CD4-positive, alpha-beta T cell treated with Interleukin-12 subunit alpha and Interleukin-12 subunit beta, for 1 hour (primary cell): ENCODE measurements at places on chromosomes 1 and 21.

DNA sequence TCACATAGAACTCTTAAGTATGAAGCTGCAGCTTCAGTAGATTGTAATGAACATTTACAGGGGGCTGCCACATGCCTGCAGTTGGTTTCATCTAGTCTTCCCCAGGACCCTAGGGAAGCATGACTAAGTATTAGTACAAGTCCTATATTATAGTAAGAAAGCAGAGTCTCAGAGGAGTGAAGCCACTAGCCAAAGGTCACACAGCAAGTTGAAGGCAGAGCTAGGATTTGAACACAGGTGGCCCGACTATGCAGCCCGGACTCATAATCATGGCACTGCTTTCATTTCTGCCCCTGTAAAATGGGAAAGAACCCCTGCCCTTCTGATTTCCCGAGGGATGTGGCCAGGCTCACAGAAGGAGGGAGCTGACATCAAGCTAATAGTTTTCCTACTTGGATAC is 8.4 kb upstream of the CRYBG2 start:
- no peak for DNase-seq

GRCh38 chr1:14803002-14803789 is 204.7 kb downstream of the KAZN start:
- no peak for DNase-seq

- DNase-seq: no peak
Observed at GRCh38 chr1:20893931-20894330, 106.8 kb upstream of the HP1BP3 start.

- DNase-seq: no peak
Observed at GRCh38 chr21:44426663-44427191, 28.6 kb upstream of the LRRC3 start.

DNA sequence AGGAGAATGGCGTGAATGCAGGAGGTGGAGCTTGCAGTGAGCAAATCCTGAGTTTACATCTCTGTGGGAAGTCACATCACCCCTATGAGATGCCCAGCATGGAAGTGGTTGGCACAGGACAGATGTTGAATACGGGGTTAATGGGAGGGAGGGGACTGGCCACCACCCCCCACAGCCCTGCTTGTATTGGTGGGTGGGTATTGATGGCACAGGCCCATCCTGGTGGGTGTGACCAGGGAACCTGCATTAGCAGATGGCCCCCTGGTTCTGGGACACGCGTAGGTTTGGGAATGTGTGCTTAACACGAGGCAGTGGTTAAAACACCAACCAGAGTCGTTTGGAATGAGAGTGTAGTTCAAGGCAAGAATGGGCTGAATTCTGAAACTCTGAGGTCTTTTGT is 117.9 kb downstream of the PRDM2 start:
- DNase-seq: no peak

DNA sequence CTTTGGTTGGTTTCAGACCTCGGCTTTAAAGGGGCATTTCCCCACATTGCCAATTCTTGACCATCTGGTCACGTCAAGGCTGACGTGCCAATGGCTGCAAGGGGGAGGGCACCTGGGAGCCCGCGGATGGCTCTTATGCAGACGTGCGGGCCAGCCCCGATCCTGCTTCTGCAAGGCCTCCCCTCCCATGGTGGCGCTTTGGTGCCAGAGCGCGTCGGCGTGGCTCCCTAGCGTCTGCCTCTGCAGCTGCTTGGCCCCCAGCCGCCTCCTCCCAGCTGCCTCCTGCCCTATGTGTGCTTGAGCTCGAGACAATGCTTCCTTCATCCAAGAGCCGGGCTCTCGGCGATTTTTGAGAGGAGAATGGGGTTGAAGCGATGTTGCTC is 29.1 kb downstream of the SKI start:
- no peak for DNase-seq

DNA sequence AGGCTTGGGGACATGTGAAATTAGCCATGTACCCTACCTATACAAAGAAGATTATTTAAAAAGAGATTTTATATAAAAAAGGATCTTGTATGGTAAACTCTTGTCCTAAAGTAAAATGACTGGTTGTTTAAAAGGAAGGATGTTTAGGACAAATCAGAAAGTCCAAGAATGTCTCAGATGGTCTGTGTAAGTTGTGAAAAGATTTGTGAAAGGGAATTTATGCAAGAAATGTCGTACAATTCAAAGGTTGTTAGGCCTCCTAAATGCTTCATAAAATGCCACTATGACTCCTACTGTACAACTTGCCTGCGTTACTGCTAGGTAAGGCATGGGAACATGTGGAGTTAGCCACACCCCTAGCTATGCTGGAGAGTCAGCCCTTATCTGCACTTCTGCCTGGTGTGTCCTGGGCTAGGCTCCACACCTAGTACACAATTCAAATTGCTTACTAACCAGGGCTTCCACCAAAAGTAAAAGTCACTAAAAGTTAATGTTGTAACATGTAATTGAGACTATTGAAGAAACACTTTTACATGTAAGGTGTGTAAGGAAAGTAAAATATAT is 19.7 kb downstream of the PRDX6 start:
- DNase-seq: no peak

- DNase-seq: no peak
Observed at GRCh38 chr21:25997788-25998611, 172.6 kb downstream of the APP start.

DNA sequence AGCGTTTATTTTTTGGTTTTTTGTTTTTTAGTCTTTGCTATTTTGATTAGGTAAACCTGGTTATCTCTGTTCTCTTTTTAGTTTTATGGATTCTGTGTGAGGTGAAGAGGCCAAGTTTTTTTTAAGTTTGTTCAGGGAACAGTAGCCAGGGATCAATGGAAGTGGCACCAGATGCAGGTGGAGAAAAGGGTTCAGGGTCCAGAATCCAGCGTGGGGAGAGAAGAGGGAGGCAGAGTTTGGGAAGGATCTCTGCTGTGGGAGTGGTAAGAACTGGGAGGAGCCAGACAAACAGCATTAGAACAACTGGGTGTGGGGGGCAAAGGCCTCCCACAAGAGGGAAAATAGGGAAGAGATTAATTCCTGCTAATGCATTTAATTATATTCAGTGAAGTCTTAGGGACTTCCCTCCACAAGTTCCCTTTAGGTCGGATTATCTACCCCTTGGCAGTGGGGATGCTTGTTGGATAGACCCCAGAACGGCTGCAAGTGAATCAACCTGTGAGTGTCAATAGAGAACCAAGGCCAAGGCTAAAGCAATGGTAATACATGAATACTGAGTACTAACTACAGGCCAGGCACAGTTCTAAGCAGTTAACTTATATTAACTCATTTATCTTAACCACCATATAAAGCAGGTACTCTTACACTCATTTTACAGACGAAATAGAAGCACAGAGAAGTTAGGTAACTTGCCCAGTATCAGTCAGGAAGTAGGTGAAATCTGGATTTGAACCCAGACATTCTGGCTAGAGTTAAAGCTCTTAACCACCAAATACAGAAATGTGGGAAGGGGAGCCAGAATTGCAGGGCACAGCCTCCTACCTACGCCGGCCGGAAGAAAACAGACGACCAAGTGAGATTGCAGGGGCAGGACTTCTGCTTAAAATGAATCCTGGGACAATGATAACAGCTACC is 498 bp downstream of the GNAT2 start:
- no peak for DNase-seq

GRCh38 chr1:85453640-85454194 is 11.2 kb downstream of the DDAH1 start:
- no peak for DNase-seq

GRCh38 chr1:9720785-9721605 is 69.5 kb downstream of the PIK3CD start:
- no peak for DNase-seq

DNA sequence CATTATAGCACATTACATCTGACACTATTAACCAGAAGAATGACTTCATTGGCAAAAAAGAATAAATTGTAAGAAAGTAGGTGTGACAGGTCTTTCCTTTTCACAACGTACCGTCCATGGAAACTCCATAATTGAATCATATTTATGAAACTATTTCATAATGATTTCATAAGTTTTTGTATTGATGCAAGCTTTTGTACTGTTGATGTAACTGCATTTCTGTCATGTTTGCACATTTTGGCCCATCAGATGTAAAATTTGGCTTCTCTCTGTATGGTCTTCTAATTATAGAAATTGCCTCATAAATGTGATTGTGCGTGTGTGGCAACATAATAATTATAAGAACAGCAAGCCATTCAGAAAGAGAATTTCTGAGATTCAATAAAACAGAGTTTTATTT is 180.7 kb upstream of the ZNHIT6 start:
- no peak for DNase-seq

DNA sequence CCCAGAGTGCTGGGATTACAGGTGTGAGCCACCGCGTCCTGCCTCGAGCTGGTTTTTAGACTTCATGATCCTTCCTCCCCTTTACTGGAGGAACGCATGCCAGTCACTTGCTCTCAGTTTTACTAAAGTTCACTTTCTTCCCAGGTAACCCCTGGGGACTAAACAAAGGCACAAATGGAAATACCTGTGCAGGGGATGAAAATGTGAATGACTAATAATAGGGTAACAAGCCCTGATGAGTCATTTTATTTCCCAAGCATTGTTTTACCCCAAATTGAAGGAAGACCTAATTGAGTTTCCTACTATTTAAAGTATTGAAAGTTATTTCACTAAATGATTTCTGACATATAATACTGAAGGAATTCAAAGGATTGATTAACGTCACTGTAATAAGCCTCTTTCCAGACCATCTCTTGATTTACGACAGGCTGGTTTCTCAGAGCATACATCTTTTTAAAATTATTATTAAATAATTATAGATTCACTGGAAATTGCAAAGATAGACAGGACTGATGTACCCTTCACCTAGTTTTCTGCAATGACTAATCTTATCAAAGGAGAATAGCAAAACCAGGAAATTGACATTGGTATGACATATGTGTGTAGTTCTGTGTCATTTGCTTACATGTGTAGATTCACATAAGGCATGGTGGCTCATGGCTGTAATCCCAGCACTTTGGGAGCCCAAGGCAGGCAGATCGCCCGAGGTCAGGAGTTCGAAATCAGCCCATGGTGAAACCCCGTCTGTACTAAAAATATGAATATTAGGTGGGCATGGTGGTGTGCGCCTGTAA is 53.2 kb upstream of the SOD1 start:
- DNase-seq: no peak

DNA sequence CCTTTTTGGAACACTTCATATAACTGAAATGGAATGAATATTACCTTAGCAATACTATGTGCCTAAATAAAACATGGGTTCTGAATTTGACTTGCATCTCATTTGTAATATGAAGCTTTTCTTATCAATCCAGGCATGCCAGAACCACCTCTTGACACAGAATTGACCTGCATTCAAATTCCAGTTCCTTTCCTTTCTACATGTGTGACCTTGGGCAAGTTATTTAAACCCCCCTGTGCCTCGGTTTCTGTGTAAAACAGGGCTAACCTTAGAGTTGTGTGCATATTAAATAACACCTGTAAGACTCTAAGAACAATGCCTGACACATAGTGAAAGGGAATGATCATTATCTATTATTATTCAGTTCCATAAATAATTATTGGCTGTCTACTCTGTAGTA is 2.0 kb upstream of the NOS1AP start:
- no peak for DNase-seq

DNA sequence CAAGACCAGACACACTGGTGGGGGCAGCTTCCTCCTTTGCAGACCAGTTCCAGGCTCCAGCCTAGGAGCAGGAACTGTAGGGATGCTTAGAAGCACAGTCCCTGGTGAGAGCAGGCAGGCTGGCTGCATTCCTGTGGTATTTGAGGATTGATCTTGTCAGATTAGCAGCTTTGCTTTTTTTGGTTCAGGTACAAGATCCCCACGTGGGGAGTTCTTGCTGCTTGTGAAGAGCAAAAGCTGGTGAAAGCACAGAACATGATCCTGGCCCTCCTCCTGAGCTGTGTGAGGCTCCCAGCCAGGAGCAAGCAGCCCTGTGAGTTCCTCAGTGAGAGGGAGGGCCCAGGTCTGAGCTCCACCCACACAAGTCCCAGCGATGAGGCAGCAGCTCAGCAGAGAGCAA is 75.3 kb upstream of the ARTN start:
- DNase-seq: no peak

DNA sequence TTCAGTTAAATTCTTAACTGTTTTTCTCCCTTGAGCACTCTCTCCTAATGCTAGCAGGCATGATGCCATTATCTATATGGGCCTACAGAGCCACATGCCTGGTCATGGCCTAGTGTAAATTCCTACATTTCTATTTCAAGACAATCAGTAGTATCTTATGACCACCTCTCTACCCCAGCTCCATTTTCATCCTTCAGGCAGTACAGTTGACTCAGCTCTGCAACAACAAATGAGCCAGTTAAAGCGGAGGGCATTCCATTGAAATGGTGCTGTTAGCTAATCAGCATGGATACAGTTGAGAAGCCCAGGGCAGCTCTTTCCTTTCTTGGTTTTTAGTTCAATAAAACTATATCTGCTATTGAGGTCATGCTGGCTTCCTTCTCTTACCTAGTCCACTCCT is 150.0 kb downstream of the PPP1R12B start:
- DNase-seq: no peak

- peak; percentile 40 for DNase-seq
Observed at GRCh38 chr1:101178688-101179491, 57.9 kb upstream of the S1PR1 start.

DNA sequence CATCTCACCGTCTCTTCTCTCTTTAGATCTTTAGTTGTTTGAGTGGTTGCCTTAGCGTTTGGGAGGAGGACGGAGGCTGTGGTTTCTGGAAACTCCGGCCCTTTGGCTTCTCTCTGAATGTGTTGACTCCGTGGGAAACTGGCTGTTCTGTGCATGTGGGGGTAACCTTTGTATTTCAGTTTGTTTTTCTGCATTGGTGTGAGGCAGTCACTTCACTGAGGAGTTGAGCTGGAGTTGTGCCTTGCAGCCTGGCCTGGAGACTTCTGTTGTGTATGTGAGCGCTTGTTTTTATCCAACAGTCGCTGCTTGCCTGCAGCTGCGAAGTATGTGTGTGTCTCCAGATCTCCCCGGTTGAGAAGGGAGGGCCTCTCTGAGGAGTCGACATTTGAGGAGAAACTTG is 33.6 kb downstream of the CLDN14 start:
- no peak for DNase-seq

- no peak for DNase-seq
Observed at GRCh38 chr1:221863635-221864034, 121.7 kb upstream of the DUSP10 start.

DNA sequence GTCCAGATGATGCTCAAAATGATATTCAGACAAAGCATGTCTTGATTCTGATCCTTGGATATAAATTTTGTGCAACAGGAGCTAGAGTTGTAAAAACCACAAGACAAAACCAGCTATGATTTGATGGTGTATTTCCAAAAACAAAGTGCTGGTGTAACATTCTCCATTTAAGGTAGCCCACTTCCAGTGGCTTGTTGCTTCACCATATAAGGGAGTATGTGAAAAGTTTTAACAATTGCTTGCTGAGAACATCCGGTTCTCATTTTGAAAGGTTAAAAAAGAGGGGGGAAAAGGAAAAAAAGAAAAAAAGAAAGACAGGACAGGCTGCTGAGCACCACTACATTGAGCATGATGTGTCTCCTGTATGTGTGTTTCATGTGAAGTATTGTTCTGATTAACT is 123.6 kb downstream of the MACF1 start:
- peak; percentile 35 for DNase-seq

- DNase-seq: no peak
Observed at GRCh38 chr1:231949277-231950091, 322.9 kb downstream of the DISC1 start.
